AG09319 (cell line): ENCODE measurements at places on chromosomes 11 and 22.

- DNase-seq = no peak
Observed at GRCh38 chr22:28474330-28474729, 205.3 kb downstream of the TTC28 start.

- no peak for DNase-seq
Observed at GRCh38 chr11:105296806-105297205, 157.2 kb upstream of the CARD18 start.

- DNase-seq = no peak
Observed at GRCh38 chr22:36334821-36335603, 52.8 kb downstream of the MYH9 start.

- DNase-seq = no peak
Observed at GRCh38 chr11:2207773-2208621, 36.4 kb upstream of the TH start.

- no peak for DNase-seq
Observed at GRCh38 chr11:11659567-11660362, 38.0 kb upstream of the GALNT18 start.

DNA sequence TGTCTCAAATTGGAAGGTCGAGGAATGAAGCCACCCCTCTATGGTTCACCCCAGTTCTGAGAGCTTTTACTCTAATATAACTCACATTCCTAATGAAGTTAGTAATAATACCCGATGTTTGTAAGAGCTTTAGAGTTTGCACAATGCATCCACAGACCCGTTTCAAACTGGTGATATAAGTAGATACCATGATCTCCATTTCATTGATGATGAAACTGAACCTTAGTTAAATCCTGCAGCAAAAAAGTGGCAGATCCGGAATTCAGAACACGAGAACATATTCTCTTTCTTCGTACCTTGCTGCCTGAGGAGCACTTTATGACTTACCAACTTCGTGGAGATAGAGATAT lies 757 bp upstream of the RBFOX2 start:
- DNase-seq = no peak

GRCh38 chr22:28268171-28268570 lies 349.1 kb upstream of the PITPNB start:
- DNase-seq = no peak

- DNase-seq = no peak
Observed at GRCh38 chr11:93604008-93604660, 57.3 kb upstream of the CEP295 start.

GRCh38 chr11:44140805-44141204 lies 45.3 kb downstream of the EXT2 start:
- DNase-seq = no peak

GRCh38 chr22:40396882-40397281 lies 26.5 kb downstream of the SGSM3 start:
- DNase-seq = no peak

DNA sequence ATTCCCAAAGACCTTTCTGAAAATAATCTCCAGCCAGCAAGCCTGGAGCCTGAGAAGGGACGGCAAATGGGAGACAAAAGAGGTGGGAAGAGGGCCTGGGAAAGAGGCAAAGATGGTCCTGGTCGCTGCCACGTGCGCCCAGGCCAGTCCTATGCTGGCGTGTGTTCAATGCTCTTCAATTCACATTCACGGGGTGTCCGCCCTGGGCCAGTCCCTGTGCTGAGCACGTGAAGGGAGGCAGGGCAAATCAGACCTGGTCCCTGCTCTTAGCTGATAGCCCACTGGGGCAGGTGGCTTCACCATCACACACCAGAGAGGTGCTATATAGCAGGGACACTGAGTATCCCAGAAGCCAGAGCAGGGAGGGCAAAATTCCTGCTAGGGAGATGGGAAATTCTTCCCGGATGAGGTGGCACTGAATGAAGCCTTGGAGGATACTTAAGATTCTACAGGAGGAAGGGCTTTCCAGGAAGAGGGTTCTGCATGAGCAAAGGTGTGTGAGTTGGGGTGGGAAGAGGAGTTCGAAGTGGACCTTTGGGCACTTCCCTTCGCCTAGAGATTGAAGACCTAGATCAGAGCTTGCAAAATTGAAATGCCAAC lies 148.2 kb downstream of the CHST1 start:
- DNase-seq = no peak
